ENCODE measurements at places on chromosomes 3 and 15.

GRCh38 chr3:157865352-157866000 is 240.7 kb downstream of the SHOX2 start:
- DNase-seq: peak; percentile 73

DNA sequence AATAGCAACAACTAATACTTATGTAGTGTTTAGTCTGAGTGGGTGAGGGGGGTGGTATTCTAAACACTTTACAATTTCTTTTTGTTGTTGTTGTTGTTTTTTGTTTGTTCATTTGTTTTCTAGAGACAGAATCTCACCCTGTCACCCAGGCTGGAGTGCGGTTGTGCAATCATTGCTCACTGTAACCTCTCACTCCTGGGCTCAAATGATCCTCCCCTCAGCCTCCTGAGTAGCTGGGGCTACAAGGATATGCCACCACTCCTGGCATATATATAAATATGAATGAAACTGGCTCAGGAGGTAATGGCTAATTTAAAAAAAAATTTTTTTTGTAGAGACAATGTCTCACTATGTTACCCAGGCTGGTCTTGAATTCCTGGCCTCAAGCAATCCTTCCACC is 19.1 kb downstream of the SPSB4 start:
- no peak for DNase-seq

GRCh38 chr3:4139462-4140140 is 163.6 kb upstream of the SETMAR start:
- DNase-seq: no peak

GRCh38 chr15:66628976-66629723 is 63.4 kb upstream of the LCTL start:
- no peak for DNase-seq

DNA sequence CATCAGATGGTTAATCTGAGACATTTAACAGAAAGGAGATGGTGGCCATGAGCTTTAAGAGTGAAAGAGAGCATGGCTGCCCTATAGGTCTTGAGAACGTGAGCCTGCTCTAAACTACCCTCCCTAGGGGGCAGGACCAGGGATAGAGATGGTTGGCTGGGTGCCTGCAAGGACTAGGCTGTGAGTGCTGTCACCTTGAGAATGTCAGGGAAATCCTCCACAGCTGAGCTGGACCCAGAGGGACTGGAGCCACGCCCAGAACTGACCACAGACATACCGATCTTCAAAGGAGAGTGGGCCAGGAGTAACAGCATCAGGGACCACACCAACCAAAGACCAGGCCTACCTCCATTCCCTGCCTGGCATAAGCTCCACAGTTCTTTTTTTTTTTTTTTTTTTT is 53.6 kb upstream of the UBE2E1 start:
- DNase-seq: no peak

- no peak for DNase-seq
Measured at GRCh38 chr15:70723122-70723422, 40.3 kb downstream of the UACA start.

DNA sequence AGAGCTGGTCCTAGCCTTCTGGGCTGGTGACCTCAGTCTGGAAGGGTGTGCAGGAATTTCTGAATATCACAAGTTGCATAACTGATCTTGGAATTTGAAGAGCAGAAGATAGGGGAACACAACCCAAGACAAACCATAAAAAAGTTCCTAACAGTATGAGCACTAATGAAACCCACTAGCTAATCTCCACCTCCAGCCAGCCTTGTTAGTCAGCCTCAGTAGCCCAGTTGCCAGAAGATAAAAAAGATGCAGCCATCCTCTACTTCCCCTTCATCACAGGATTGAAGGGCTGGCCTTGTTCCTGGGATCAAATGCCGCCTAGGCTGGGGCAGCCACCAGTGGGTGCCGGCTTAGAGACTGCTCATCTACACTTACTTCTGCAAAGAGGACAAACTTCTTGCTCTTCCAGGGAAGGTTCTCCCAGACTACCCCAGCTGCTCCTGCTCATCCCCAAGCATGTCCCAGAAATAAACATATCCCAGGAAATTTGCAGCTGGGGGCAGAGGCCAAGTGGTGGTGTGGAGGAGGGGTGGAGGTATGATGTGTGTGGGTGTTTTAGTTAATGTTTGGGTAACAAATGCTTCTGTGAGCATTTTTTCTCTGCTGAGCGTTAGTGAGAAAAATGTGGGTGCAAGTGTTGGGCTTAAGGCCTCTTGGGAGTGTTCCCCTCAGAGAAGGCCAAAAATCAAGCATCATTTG is 9.2 kb upstream of the ITGA11 start:
- DNase-seq: no peak

DNA sequence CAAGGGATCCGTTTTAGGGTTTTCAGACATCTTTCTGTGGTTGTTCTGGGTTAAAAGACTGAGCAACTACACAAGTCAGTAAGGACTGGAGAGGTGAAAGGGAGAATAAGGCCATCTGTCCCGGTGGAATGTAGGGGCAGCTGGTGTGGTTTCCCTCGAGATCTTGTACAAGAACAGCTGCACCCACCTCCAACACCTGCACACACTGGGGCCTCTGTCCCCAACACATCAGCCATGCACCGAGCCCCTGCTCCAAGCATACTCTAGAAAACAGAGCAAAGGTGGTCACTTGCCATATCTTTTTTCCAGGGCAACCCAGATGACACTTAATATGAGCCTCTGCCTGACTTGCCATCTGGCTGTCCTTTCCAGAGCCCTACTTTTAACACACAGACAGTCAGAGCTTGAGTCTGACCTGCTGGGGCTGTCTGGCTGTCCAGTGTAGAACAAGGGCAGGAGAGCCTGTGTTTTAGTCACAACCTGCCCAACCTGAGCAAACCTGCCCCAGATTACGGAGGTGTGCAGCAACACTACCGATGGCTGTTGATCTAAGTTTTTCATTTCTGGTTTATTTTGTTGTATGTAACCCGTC is 12.2 kb downstream of the MAN2A2 start:
- DNase-seq: no peak

DNA sequence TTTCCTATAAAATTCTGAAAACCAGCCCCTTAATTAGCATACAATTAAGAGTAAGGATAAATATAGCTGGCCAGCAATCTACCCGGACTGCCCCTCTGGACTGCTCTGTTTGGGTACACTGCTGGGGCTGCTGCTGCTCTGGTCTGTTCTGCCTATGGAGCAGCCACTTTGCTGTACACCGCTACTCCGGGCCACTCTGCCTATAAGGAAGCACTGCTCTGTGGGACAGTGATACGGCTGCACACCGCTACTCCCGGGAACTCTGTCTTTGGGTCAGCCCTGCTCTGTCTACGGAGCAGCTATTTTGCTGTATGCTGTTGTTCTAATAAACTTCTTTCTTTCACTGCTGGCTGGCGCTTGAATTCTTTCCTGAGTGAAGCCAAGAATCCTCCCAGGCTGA is 316.5 kb upstream of the PLSCR5 start:
- DNase-seq: no peak

- no peak for DNase-seq
Measured at GRCh38 chr3:146589899-146590508, 15.1 kb downstream of the PLSCR5 start.

- DNase-seq: no peak
Measured at GRCh38 chr3:157501863-157502262, 1.4 kb downstream of the VEPH1 start.

GRCh38 chr3:173839859-173840258 is 442.3 kb downstream of the NLGN1 start:
- DNase-seq: no peak

GRCh38 chr3:46400000-46400734 is 6.7 kb downstream of the CCR5AS start:
- DNase-seq: no peak

GRCh38 chr3:77040216-77040615 is 317 bp downstream of the ROBO2 start:
- DNase-seq: no peak

GRCh38 chr15:62773369-62774165 is 269.0 kb upstream of the TPM1 start:
- DNase-seq: no peak

DNA sequence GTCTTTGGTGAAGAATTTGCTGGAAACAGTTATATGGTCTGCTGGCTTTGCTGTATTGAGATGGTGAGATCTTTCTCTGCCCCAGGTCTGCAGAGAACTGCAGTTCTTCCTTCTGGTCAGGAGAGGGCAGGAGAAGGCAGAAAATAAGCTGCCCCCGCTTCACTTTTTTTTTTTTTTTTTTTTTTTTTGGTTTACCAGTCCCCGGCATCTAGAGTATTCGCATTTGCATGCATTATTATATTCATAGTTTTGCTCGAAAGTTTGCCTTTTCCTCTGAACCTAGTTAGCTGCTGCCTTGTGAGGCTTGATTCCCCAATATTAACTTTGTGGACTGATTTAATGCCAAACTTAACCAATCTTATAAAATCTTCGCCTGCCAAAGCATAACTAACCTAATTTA is 10.6 kb upstream of the PARL start:
- DNase-seq: peak; percentile 68

DNA sequence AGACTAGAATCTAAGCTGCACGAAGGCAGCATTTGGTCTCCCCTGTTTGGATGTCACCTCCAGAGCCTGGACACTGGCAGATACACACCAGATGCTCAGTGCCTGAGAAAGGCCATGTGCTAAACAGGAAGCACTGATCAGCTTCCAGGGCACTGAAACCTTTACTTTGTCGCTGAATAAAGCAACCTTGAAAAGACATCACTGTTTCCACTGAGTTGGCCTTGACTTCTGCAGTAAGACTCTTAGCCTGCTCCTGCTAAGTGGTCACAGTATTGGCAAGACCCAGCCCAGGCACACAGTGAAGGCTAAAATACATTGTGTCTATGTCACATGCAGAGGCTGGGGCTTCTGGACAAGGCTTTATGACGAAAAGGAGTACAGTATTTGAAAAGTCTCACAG is 104.3 kb upstream of the ICE2 start:
- DNase-seq: peak; percentile 65

DNA sequence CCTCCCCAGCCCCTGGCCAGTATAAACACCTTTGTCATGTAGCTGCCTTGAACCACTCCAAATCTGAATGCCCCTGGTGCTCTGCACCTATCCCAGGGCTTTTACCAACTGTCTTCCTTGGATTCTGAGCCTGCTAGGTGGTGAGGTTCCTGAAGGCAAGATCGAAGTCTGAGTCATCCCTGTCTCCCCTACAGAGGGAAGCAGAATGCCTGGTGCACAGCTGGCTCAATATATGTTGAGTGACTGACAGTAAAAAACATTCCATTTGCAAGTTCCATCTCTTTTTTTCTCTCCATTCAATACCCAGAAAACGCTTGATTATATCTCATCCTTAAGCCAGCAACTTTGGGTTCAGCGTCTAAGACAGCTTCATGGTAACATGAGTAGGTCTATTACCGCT is 24.7 kb downstream of the SLC24A1 start:
- DNase-seq: no peak

DNA sequence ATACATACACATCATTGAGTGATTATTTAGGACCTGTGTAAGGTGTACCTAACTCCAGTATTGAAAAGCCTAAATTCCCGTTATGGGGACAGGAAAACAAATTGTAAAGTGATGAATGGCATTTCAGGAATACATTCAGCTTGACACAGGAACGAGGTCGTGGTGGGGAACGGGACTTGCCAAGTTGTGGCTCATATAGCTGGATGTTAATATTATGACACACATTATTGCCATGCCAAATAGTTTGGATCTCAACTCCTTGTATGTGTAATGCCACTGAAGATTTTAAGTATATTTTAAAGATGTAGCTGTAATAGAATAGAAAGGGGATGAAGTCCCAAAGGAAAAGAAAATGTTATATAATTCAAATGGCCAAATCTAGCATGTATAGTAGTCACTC is 227.2 kb upstream of the GOLIM4 start:
- no peak for DNase-seq

DNA sequence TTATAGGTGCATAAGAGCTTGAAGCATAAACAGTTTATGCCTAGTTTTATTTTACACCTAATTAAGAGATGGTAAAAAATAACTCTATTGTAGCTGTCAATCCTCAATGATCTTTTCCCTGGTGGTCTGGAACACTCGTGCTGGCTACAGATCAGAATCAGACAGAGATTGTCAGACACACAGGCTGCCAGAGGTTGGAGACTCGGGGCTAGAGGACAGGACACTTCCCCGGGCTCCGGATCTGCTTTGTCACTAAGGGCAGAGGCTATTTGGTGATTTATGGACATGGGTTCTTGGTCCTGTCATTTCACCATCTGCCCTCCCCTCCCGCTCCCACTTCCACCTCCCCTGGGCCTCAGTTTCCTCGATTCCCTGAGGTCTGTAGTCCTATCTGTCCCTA is 16.5 kb upstream of the FAM174B start:
- no peak for DNase-seq

- no peak for DNase-seq
Measured at GRCh38 chr3:149604125-149604875, 53.5 kb downstream of the WWTR1 start.

DNA sequence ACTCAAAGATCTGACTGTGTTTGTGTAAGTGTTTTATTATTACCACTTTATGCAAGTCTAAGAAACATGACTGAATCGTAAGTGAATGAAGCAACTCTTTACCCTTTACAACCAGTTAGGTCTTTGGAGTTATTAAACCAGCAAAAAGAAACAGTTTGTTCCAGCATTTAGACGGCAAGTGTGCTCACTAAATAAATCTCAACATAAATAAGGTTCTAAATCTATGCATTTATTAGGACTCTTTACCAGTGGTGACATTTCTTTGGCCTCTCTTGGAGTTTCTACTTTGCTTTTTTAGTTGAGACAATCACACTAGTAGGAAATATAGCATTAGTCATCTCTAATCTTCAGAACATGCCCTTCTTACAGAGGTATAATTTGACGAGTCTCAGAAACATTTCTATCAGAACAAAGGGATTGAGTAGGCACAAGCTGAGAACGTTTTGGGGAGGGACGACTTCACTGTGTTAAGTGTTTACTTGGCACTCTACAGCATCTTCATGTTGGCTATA is 739.9 kb upstream of the NR2F2 start:
- no peak for DNase-seq

- peak; percentile 88 for DNase-seq
Measured at GRCh38 chr3:157130467-157131251, 29.3 kb downstream of the CCNL1 start.

All from activated effector memory CD4-positive, alpha-beta T cell treated with anti-CD3 and anti-CD28 coated beads, Interleukin-2, amount 50 U/mL, for 16 hours (primary cell).